CD8-positive, alpha-beta T cell (primary cell): ENCODE measurements at places on chromosomes 6 and 20.

- DNase-seq: peak; percentile 40
Measured at GRCh38 chr6:105601541-105602236, 198.8 kb upstream of the PREP start.

DNA sequence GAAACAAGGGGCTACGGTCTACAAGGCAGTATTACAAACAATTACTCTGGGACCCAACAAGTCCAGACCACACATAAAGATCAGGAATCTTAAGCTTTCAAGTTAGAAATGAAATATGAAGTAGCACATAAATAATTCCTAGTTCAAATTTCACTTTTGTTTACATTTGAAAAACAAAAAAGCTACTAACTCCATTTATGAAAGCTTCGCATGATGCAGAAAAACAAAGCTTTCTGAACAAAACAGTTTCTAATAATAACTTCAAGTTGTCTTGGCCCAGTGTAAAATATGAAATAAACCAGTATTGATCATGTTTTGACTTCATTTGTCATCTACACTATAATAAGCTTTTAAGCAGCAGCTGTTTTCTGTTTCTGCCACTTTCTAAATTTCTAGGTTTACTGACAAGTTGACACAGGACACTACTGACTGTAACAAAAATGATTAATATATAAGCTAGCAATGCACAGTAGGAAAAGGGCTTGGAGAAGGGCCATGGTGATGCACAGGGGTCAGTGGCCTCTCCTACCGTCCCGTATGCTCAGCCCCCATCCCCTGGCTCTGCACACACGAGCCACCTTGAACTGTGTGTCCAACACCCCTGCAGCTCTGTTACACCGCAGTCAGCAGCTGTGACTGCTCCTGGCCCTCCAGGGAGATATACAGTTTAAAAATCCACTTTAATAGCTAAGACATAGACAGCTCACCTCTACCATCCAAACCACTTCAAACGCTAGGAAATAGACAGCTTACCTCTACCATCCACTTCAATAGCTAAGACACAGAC lies 13.3 kb upstream of the RAB22A start:
- no peak for DNase-seq

GRCh38 chr6:47306887-47307286 lies 2.8 kb downstream of the TNFRSF21 start:
- DNase-seq: no peak

GRCh38 chr6:169489563-169490245 lies 212.1 kb downstream of the WDR27 start:
- DNase-seq: no peak

GRCh38 chr6:11337306-11337705 lies 104.8 kb upstream of the NEDD9 start:
- no peak for DNase-seq

DNA sequence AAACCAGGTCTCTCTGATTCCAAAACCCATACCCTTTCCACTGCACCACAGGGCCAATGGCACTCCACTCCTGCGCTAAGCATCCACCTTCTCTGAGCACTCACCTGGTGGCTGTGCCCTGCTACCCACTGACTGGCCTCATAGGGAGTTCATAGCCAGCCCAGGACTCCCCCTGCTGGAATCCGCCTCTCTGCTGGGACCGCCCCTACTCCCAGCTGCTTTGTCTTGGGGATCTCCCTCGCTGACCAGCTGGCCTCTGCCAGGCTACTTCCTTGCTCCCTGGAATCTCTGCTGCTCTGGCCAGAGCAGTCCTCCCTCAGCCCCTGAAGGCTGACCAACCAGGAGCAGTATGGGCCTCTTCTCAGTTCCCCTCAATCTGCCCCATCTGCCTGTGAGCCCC lies 129.7 kb downstream of the FAXC start:
- DNase-seq: no peak
